Tongue (tissue), 3 donors: ENCODE measurements at places on chromosomes 4 and X. TPM values are rescaled to one million over a fixed set of nuclear protein-coding genes. Genes with fewer than 3 reads are reported as not detected.

DNA sequence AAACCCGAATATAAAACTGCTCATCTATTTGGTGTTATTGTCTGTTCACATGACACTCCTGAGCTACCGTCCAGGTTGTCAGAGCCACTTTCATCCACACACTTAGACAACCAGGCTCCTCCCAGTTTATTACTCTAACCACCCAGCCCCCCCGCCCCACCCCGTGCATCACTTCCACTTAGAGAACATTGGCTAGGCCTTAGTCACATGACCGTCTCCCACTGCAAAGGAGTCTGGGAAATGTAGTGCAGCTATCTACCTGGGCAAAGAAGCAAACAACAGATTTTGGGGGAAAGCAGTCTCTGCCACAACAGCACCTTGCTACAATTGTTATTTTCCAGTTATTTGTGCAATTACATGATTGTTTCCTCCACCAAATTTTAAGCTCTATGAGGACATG, 57.6 kb upstream of the RBPJ start:
- DNase-seq, result no peak

- no peak for DNase-seq
Measured at GRCh38 chrX:115408771-115409400, 119.4 kb downstream of the LUZP4 start.

- no peak for DNase-seq
Measured at GRCh38 chr4:80054375-80054774, 18.7 kb downstream of the ANTXR2 start.

- DNase-seq, result no peak
Measured at GRCh38 chr4:67723949-67724348, 23.0 kb upstream of the UBA6 start.

GRCh38 chrX:101642093-101642492, 17.6 kb downstream of the ARMCX2 start:
- no peak for DNase-seq

DNA sequence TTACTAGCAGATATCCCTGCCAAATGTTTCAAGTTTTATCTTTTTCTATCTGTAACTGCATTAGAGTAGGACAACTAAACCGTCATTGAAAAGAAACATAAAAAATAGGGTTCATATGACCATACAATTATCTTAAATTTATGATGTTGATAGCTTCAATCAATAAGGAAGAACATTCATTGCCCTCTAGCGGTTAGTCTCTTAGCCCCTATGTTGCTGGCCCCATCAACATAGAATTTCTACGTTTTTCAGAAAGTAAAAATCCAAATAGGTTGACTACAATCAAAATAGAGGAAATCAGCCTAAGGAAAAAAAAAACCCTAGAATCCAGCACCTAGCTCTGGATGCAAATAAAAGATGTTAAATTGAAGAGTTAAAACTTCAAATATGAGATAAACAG, 225.1 kb upstream of the ITM2A start:
- no peak for DNase-seq

- no peak for DNase-seq
Measured at GRCh38 chr4:11507920-11508319, 79.2 kb upstream of the HS3ST1 start.

DNA sequence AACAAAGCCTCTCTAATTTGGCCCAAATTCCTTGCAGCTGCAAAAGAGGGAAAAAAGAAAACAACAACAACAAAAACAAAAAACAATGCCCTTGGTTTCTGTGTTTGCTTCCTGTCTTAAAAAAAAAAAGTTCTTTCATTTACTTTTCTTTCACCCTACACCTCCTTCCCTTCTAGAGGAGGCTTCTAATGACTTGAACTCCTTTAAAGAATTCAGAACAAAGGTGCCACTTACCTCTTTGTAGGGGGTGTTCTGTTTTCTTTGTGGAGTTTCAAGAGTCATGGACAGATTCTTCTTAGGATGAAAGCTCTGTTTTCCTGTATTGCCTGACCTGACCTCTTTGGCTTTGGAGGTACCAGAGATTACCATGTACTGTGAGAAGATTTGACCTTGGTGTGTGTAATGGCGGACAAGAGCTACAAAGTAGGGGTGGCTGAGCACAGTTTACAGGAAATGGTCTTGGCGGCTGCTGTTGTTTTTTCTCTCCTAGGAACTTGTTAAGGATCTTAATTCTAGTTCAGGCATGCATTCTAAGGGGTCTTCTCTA, 72.4 kb upstream of the S100G start:
- DNase-seq, result no peak

DNA sequence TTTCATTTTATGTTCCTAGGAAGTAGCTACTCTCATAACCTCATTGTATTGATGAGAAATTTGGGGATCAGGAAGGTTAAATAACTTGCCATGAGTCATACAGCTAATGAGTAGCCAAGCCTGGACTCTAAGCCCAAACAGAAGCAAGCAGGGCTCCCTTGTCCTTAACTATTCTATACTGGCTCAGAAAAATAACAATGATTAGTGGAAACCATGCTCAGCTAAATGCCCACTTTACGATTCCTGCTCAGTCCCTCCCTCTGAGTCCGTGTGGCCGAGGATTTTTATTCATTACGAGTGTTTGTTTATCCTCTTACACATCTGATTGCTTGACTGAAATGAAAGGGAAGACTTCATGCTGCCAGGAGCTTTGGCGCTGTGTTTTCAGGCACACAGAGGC, 100.9 kb downstream of the SLC34A2 start:
- no peak for DNase-seq

GRCh38 chr4:112110059-112110425, 35.2 kb upstream of the FAM241A start:
- DNase-seq, result no peak

- DNase-seq, result no peak
Measured at GRCh38 chr4:9847968-9848748, 66.7 kb downstream of the DRD5 start.

DNA sequence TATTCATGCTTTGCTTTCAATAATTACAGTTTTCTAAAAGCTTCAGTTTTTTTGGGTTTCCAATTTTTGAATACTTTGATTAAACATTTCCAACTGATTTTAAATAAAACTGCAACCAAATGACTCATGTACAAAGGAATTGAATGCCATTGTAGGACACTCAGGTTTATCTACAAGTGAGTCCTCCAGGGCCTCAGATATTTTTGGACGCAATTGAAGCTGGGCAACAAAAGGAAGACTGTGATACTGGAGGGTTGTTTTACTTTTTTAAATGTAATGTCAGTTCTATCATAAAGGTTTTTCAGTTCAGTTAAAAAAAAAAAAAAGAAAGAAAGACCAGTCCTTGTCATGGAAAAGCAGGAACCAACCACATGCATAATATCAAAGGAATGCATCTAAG, 64.2 kb downstream of the MAGEA10 start:
- DNase-seq, result no peak

GRCh38 chr4:47468706-47469365, 5.3 kb upstream of the COMMD8 start:
- DNase-seq, result no peak

DNA sequence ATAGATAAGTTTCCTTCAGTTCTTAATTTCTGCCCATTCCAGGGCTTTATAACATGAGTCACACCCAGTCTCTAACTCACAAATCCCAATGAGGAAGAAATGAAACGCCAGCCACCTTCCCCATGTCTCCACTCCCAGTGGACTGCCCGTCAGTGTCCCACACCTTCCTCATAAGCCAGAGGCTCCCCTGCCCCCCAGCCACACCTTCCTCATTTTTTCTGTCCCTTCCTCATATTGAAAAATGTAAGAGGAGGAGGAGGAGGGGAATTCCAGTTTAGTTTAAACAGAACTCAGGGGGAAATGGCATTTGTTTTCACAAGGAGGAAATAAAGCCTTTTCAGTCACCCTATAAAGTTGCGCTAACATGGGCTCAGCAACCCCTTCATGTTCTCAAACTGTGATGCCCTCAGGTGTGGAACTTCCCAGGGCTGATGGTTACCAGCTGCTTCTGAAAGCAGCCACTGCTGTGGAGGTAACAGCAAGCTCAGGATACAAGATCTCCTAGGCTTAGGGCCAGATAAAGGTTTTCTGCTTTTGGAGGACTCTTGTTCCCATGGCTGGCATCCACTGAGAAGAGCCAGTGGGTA, 97.8 kb downstream of the PARM1 start:
- DNase-seq, result no peak

GRCh38 chr4:30719454-30720020, 632 bp upstream of the PCDH7 start:
- peak; percentile 90 for DNase-seq

DNA sequence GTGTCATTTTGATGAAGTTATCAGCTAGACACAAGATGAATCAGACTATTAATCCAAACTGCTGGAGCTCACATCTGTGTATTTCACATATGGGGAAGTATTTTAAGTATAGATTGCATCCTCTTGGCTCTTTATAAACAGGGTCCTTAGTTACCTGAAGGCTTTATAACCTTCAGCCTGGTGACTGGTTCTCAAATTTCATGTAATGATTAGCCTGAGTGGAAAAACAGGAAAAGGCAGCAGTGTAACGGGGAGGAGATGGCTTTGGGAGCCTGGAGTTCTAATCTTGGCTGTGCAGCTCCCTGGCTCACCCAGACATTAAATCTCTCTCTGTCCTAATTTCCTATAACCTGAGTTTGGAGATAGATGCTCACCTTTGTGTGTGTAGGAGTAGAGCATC, 103.8 kb upstream of the HPF1 start:
- no peak for DNase-seq

The KLKB1 gene
- 1.2 TPM for total RNA-seq

The LANCL3 gene
- total RNA-seq, result 0.51 TPM

The ASMTL gene
- total RNA-seq, result 18.8 TPM

The PHKA1 gene
- 16.6 TPM for total RNA-seq

The GLRA3 gene
- total RNA-seq, result not detected

The CT45A1 gene
- not detected for total RNA-seq

The CTAG2 gene
- total RNA-seq, result not detected

The SMC1A gene
- total RNA-seq, result 24.2 TPM

The MID1IP1 gene
- 23.3 TPM for total RNA-seq

The BMX gene
- total RNA-seq, result 3.4 TPM
